ENCODE measurements at places on chromosomes 13 and 19.

GRCh38 chr13:42041011-42041683 lies 7.3 kb upstream of the DGKH start:
- no peak for DNase-seq

DNA sequence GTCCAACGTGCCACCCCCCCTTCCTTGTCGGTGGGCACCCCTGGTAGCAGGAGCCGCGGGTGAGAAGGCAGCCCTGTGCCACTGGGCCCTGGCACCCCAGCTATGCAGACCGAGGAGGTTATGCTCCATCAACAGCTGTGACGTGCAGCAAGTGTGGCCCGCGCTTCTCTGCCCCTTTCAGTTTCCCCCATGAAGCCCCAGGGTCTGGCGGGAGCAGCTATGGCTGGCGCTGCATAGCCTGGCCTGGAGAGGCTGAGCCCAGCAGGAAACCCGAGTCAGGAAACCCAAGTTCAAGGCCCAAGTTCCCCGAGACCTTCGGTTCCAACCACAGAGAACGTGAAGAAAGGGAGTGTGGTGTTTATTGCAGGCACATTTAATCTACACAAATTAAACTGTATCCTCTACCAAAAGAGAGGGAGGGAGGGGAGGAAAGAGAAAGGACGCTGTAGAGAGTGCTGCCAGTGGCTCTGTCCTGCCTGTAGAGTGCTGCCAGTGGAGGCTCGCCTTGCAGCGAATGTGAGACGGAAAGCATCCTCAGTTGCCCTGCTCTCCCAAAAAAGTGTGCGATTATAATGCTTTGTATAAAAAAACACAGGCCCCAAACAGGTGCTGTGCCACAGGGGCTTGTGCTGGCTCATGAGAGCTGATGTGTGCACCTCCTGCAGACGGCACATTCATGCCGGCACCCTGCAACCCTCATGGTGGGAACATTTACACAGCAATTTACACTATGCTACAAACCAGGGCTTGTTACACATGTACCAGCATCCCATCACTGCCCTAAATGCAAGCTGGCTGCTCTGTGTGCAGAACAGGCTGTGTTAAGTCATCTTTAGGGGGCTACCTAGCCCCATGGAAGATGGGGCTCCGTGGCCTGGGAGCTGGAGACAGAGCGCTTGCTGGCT lies 16.3 kb downstream of the POP4 start:
- no peak for DNase-seq

GRCh38 chr19:326871-327270 lies 17.7 kb downstream of the MIER2 start:
- DNase-seq, result no peak

GRCh38 chr19:7326105-7326877 lies 22.4 kb upstream of the ARHGEF18 start:
- DNase-seq, result no peak

DNA sequence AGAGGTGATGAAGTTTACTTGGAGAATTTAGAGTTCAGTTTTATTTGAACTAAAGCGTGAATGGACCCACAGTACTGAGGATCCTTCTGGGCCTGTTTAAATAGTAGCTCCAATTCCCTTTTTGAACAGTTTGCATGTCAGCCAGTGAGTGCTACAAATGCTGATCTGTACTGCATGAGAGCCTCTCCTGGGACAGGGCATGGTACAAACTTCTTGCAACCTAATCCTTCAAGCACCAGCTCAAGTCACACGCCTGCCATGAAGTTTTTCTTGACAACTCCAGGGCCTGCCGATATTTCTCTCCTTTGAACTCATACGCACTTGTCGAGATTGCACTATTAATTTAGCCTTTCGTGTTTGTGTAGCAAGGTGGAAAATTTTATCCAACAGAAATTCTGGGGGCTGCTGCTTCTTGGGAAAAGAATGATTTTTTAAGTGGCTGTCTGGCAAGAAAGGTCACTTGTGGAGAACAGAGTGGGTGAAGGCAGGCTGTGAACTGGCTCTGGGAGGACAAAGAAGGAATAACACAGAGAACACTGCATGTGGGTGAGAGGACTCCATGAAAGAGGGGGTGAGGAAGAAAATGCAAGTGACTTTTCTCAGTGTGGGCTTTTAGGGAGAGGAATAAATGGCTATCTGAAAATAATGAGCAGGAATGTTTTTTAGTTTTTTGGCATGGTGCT lies 192.5 kb downstream of the NDFIP2 start:
- DNase-seq, result no peak

DNA sequence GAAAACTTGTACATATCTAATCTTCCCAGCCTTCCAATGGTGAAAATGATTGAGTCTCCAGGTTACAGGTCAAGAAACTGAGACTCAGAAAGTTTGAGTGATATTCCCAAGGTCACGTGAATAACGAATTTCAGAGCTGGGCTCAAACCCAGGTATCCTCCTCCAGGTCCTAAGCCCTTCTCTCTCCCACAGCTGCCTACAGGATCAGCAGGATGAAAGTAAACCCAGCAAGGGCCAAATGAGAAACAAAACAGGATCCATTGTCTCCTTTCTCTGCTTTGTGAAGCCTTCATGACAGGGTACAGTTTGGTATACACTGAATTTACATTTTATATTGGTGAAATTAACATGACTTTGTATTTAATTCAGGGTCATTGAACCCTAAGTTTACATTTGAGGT lies 208.1 kb downstream of the RBM26 start:
- DNase-seq, result no peak

GRCh38 chr19:16078759-16079707 lies 2.7 kb downstream of the TPM4 start:
- DNase-seq, result peak; percentile 95
